Central memory CD4-positive, alpha-beta T cell (primary cell): ENCODE measurements at places on chromosomes 7 and 10.

DNA sequence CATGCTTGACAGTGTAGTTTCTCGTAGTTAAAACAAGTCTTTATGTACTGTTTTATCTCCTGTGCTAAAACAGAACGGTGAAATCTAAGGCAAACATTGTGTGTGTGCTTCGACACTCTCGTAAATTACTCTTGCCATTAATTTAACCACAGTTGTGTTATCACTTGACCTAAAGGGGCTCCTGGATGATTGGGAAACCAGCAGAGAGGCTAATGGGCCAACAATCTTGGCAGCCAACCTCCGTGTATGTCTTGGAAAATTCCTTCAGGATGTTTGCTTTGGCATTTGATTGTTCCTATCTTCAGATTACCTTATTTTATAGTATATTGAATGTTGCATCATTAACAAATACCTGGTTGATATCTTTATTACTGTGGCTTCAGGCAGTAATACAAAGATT lies 409.5 kb downstream of the SDK1 start:
- DNase-seq: no peak

GRCh38 chr10:22631185-22631584 lies 83.2 kb downstream of the PIP4K2A start:
- no peak for DNase-seq

DNA sequence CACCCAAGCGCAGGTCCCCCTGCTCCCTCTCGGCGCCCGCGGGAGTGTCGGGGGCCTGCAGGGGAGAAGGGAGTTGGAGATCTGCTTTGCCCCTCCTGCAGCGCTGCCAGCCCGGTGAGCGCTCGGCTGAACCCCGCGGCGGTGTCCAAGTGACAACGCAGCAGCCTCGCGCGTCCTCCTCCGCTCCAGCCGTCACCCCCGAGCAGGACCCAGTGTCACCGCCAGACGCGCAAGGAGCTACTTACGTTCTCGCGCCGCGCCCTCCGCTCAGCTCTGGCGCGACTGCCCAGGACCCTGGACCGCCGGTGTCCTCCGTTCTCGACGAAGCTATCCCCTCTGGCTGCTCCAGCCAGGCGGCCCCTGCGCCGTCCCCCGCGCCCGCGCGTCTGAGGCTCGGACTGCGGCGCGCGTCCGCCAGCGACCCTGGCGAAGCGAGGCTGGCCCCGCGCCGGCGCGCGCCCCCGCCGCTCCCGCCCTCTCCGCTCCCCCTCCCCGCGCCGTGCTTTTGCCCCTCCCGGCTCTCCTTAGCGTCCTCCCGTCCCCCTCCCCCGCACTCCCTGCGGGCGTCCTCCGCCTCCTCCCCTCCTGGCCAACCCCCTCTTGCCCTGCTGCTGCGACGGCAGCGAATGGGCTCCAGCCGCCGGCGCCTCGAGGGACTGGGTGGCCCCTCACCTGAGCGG lies at the start of gene NRCAM:
NRCAM (minus strand) TSS at position 439 of the 680 bp plus-strand sequence. CDS start 216,372 bp downstream, outside the sequence.
- no peak for DNase-seq

DNA sequence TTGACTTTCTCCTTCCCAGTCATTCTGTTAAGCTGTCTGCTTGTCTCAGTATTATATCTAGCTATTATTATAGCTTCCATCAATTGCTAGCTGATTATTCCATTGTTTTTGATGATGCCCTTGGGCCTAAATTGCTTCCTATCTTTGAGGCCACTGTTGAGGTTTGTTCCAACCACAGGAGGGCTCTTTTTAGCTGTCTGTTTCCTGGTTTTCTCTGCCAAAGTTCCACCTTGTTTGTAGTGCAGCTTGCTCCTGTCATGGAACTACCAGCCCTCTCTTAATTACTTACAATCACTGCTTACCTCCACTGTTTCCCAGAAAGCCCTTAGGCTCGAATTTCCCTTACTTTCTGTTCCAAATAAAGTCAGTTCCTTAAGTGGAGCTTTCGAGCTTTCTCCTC lies 118.7 kb upstream of the SEC61G start:
- no peak for DNase-seq

- no peak for DNase-seq
These were observed 49.1 kb upstream of the OSBPL3 start for GRCh38 chr7:25029075-25029474.
